Keratinocyte (primary cell): ENCODE measurements at places on chromosomes 1 and 21.

DNA sequence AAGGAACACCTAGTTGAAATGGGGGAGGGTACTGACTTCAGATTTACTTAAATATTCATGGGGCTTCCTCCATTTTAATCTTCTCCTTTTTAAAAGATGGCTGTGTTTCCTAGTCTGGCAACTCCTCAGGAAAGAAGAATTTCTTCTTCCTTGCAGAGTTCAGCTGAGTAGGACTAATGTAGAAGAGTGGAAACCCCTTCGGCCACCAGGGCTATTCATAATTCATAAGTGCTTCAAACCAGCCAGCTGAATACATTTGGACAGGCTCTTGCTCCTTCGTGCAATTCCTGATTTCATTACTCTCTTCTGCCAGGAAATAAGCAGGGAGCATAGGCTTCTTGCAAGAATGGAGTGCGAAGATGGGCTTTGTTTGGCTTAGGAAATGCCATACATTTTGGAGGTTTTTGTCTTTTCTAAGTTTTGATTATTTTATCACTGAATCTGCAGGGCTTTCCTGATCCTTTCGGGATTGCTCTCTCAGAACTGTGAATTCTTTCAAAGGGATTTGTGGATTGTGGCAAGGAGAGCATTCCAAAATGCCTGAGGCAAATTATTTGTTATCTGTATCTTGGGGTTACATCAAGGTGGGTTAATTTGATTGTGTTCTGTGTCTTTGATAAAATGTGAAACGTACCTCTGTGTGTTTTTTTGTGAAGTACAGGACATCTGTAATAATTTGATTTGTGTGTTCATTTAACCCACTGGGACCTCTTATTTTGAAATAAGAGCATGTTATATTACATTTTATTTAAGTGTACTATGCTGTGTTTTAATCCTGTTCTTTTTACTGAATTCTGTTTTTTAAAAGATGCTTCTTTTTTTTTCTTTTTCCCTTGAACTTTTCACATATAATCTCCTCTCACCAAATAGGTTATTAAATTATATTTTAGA is 179.4 kb upstream of the SGIP1 start:
- DNase-seq, result no peak

GRCh38 chr1:94656967-94657366 is 115.4 kb upstream of the F3 start:
- DNase-seq, result no peak

- no peak for DNase-seq
Measured at GRCh38 chr1:186865253-186865652, 36.5 kb downstream of the PLA2G4A start.

- DNase-seq, result no peak
Measured at GRCh38 chr1:35860696-35861095, 22.3 kb upstream of the AGO1 start.

DNA sequence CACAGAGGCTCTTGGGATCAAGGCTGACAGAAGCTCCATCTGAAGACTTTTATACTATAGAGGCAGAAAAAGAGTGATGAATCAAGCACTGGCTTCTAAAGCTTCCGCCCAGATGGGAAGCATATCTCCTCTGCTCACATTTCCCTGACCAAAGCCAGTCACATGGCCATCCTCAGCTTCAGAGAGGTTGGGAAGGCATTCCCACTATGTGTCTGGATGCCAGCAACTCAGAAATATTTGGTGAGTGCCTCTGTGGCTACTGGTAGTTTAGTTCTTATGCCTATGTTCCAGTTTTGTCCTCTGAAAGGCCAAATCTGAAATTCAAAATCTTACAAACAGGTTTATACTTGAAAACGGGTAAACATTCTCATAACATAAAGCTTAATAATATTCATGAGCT is 9.9 kb upstream of the DISC1 start:
- no peak for DNase-seq

DNA sequence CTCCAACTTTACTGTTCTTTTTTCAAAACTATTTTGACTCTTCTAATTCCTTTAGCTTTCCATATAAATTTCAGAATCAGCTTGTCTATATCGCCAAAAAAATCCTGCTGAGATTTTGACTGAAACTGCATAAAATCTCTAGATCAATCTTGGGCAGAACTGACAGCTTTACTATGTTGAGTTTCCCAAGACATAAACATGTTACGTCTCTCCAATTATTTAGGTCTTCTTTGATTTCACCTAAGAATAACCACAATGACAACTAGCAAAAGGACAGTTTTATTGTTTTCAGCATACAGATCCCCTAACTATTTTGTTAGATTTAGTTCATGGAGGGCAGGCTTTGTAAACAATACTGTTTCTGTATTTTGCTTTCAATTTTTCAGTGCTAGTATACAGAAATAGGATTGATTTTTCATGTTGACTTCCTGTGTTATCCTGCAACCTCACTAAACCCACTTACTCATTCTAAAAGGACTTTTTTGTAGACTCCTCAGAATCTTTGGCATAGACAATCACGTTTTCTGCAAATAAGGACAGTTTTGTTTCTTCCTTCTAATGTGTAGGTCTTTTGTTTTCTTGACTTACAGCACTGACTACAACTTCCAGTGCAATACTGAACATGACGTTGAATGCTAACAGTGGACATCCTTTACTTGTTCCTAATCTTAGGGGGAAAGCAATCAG is 63.4 kb downstream of the NPHP4 start:
- DNase-seq, result no peak

DNA sequence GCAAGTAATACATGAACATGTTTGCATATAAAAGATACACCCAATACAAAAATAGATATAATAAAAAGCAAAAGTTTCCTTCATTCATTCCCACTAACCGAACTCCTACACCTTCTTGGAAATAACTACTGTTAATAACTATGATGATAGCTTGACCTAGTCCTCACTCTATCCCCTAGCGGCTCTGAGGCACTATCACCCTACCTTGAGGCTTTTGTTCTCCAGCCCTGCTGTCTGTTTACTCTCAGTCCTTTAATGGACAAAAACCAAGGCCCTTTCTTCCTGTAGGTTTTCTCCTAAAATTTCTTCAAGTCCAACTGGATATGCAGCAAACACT is 186.6 kb downstream of the SLC35F3 start:
- DNase-seq, result no peak

DNA sequence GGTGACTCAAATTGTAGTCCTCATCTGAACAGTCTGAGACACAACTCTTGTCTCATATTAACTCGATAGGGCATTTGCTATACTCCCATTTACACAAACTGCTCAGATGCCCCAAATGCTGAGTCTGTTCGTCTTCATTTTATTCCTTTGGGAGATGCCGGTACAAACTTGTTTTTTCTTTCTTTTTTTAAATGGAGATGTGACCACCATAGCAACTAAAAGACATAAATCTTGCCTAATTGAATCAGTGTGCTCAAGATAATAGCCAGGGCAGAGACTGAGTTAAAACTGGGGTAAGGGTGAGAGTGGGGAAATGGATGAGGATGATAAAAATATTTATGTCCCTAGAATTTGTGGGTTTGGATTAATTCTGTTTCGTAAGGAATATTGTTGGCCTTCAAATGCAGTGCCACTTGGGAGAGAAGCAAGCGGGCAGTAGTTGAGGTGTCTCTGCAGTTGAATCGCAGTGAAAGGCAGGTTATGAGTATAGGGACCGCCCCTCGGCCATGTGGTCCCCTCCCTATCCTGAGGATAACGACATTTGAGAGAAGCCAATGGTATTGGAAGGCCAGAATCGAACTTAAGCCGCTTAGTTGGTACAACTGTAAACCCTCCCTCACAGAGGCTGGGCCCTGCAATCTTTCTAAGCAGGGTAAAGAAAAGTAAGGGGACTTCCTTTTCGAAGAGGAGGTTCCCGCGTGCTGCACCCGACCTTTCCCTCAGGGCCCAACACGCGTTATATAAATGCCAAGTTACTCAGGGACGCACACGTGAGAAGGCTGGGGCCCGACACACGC is 859 bp upstream of the LRRC8B start:
- no peak for DNase-seq

DNA sequence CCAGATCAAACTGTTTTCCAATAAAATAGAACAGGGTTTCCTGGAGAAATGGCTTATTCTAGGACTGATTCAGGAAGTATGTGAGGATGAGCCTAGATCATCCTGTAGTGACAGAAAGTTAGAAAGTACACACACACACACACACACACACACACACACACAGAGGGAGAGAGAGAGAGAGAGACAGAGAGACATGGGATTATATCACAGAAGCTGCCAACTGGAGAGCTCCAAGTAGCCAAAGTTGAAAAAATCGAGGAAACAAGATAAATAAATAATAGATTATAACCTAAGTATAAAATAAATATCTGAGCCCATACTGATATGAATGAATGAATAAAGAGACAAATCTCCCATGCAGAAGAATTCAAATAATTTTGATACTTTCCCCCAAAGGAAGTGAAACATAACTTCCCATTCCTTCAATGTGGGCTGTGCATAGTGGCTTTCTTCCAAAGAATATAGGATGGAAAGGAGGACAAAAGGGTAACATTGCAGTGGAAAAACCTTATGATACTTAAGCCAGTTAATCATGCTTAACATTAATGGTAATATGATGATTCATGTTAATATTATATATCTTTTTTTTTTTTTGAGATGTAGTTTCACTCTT is 171.6 kb downstream of the NTPCR start:
- no peak for DNase-seq

- no peak for DNase-seq
Measured at GRCh38 chr1:46423574-46424240, 29.6 kb downstream of the FAAH start.

GRCh38 chr1:24699628-24700027 is 45.6 kb upstream of the CLIC4 start:
- no peak for DNase-seq
